ENCODE measurements at places on chromosomes 1 and 21.

GRCh38 chr21:27715131-27715530 lies 748.2 kb upstream of the ADAMTS5 start:
- no peak for DNase-seq

DNA sequence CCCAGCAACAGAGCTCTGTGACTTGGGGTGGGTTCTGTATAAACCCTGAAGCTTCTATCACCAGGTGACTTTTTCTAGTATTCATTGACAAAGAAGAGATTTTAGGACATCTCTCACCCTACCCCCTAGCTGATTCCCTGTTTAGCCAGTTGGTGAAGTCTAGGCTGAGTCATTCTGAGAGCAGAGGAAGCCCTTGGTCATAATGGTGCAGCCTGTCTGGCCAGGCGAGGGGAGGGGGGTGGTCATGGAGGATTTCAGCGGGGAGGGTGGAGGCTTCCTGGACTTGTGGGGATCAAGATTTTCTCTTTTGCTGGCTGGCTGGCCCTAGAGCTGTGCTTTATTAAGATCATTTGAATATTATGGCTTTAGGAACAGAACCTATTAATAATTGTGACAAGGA lies 262.6 kb downstream of the CAMTA1 start:
- no peak for DNase-seq

- no peak for DNase-seq
These were observed 25.5 kb upstream of the C1orf159 start for GRCh38 chr1:1141244-1141910.

DNA sequence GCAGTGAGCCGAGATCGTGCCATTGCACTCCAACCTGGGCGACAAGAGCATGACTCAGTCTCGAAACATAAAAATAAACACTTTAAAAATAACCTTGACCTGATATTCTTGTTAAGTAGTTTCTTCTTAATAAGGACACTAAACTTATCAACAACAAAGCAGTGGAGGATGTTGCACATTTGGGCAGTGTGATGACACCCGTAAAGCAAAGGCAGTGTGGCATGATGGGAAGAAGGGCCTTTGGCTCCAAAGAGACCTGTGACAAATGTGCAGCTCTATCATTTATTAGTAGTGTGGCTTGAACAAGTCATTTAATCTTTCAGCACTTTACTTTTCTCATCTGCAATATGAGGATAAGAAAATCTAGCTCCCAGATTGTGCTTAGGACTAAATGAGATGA lies 348.0 kb upstream of the PLD5 start:
- no peak for DNase-seq

- DNase-seq: no peak
These were observed 13.4 kb downstream of the IBA57 start for GRCh38 chr1:228178737-228179684.

GRCh38 chr1:244406337-244406736 lies 45.4 kb downstream of the ADSS2 start:
- DNase-seq: no peak

DNA sequence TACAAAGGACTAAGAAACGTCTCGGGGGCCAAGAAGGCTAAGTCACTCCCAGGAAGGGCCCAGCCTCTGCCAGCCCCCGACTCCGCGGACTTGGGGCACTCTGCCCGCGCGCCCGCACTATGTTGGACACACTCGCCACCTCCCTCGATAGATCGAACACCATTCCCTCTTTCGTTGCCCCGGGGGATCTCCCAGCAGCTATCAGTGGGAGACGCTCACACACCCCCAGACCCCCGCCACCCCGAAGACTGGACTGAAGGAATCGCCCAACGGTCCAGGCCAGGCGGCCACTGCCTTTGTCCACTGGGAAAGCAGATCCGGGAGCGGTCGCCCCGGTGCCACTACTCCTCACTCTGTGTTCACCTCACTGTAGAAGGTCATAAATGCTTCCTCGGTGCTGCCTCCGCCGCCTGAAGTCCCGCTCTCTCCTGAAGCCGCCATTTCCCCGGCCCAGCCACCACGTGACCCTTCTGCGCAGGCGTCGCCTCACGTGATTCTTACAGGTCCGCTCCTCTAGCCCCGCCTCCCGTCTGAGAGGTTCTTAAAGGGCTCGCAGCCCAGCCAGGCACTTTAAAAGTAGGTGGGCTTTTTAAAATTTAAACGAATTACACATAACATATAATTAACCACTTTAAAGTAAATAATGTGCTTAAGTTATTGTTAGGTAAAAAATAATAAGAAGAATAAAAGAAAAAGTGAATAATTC lies at the start of gene DNAJC8:
DNAJC8 (minus strand) TSS at position 472 of the 706 bp plus-strand sequence; CDS start at position 441, 31 bp downstream.
- peak; percentile 91 for DNase-seq

DNA sequence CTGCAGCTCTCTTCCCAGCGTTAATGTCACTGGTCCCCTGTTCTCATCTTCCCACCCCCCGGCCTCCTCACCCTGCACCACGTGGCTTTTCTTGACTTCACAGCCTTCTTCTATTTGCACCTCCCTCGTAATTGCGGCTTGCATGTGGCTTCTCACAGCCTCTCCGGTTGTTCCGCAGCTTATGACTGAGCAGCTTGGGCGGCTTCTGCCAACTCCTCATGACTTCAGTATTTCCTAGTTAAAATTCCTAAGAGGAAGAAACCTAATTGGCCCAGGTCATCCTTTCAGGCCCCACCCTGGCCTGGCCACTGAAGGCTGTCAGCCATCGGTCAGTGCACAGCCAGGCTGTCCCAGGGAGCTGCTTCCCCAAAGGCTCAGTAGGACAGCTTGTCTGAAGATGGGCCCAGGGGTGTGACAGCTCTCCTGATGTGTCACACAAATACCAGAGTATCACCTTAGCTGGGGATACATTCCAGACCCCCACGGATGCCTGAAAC lies 8.6 kb upstream of the RERE start:
- DNase-seq: no peak

DNA sequence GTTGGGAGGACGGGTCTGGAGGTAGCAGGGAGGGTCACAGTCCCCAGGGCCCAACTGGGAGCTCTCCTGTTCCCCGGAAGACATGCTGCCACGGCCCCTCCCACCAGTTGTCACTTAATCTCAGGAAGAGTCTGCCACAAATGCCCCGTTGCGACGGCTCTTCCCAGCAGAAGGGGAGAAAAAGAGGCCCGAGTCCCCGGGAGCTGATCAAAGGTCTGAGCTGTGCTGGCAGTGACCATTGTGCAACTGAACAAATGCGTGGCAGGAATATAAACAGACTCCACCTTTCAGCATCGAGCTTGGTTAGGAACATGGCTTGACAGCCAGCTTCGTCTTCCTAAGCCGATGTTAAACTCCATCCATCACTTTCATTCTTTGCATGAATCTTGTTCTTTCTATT lies 27.8 kb upstream of the ZBTB21 start:
- no peak for DNase-seq

- DNase-seq: no peak
These were observed 123.5 kb downstream of the PATJ start for GRCh38 chr1:61865646-61866220.

- DNase-seq: no peak
These were observed 225.8 kb upstream of the PROX1 start for GRCh38 chr1:213761845-213762407.

DNA sequence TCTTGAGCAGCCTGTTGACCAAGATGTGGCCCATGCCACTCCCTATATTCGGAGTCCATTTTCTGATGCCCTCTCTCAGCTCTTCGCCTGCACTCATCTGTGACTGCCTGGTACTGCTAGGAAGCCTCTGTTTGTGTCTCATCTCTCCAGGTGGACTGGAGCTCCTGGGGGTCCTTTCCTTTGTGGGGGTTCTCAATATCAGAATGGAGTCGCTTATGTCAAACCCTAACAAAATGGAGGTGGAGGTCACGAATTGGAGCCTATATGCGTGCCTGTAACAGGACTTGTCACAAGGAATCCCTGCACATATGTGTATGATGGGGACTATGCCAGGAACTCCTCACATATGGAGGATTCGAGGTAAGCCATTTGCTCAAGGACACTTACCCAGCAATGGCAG lies 46.7 kb upstream of the ATP5PO start:
- no peak for DNase-seq

GRCh38 chr1:28926629-28927265 lies 12.4 kb downstream of the EPB41 start:
- DNase-seq: no peak

GRCh38 chr1:189874715-189875435 lies 602.8 kb downstream of the BRINP3 start:
- no peak for DNase-seq
